SK-MEL-5 (cell line): ENCODE measurements at places on chromosomes 7 and 10. TPM values are rescaled to one million over a fixed set of nuclear protein-coding genes. Genes with fewer than 3 reads are reported as not detected.

RARRES2 gene
- not detected in 2 replicates for total RNA-seq

PDE6C gene
- total RNA-seq = not detected in 2 replicates

ZEB1 gene
- 3.2 and 4.2 TPM in 2 replicates for total RNA-seq

LIPN gene
- not detected in 2 replicates for total RNA-seq

ZNF239 gene
- 1.8 and 2.1 TPM in 2 replicates for total RNA-seq

DNA2 gene
- total RNA-seq = 6.9 and 8.3 TPM in 2 replicates

SFR1 gene
- 7.2 and 8.6 TPM in 2 replicates for total RNA-seq

PRF1 gene
- not detected in 2 replicates for total RNA-seq
